ENCODE measurements at places on chromosomes 5 and 9.

DNA sequence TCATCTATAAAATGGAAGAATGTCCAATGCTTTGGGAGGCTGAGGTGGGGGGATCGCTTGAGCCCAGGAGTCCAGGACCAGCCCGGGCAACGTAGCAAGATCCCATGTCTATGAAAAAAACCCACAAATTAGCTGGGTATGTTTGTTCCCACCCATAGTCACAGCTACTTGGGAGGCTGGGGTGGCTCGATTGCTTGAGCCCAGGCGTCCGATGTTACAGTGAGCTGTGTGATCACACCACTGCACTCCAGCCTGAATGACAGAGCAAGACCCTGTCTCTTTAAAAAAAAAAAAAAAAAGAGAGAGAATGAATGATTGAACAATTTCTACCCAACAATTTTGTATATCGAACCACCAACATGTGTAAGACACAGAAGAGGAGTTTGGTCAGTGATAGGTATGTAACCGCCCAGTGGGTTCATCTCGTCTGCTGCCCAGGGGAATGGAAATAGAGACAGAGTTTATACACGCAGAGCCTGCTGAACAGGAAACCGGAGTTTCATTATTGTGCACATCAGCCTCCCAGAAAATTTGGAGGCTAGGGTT, 26.2 kb upstream of the ERGIC1 start:
- DNase-seq, result no peak

- no peak for DNase-seq
These were observed 20.0 kb downstream of the OGN start for GRCh38 chr9:92384375-92384774.

DNA sequence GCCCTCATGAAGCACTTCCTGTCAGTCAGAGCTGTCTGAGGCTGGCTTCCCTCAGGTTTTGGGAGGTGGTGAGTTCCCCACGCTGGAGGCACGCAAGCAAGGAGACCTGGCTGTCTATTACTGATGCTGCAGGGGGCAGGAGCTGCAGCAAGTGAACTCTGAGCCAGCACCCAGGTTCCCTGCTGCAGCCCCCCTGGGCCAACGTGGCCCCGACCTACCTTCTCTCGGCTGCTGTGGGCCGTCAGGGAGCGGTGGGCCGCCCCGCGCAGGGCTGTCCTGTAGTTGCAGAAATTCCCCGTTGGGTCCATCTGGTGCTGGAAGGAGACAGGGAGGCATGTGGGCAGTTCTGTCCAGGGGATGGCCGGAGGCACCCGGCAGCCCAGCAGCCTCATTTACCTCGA, 46.8 kb upstream of the RNF130 start:
- no peak for DNase-seq

- no peak for DNase-seq
These were observed 246.2 kb downstream of the DMRT2 start for GRCh38 chr9:1296331-1296730.

All from CD4-positive, alpha-beta T cell (primary cell).